GM23338 (cell line): ENCODE measurements at places on chromosomes 1 and 21. TPM values are rescaled to one million over a fixed set of nuclear protein-coding genes. Genes with fewer than 3 reads are reported as not detected.

PPM1J gene
- polyA plus RNA-seq = 17.9 and 19.0 TPM in 2 replicates

VSIG8 gene
- polyA plus RNA-seq = not detected in 2 replicates

AXDND1 gene
- 0.31 TPM in 1 of 2 replicates, not detected in the other for polyA plus RNA-seq

UTS2 gene
- not detected in 2 replicates for polyA plus RNA-seq

TNFRSF4 gene
- polyA plus RNA-seq = not detected in 2 replicates

VWA5B1 gene
- 0.16 TPM in 2 replicates for polyA plus RNA-seq

GRHL3 gene
- polyA plus RNA-seq = 0.78 and 1.4 TPM in 2 replicates

TRAF3IP3 gene
- 0.26 TPM in 1 of 2 replicates, not detected in the other for polyA plus RNA-seq

CA6 gene
- not detected in 2 replicates for polyA plus RNA-seq

CDA gene
- polyA plus RNA-seq = 13.6 and 16.4 TPM in 2 replicates

ZNF648 gene
- 0.23 and 0.24 TPM in 2 replicates for polyA plus RNA-seq

G0S2 gene
- polyA plus RNA-seq = 6.0 and 8.2 TPM in 2 replicates

GRCh38 chr1:44924835-44925464, 61.4 kb downstream of the EIF2B3 start:
- DNase-seq = peak; percentile 35

- DNase-seq = peak; percentile 2
These were observed 191.3 kb downstream of the CACNA1E start for GRCh38 chr1:181674617-181675016.

GRCh38 chr1:118204105-118204504, 19.1 kb upstream of the SPAG17 start:
- no peak for DNase-seq

- DNase-seq = no peak
These were observed 155.3 kb downstream of the DISC1 start for GRCh38 chr1:231781892-231782291.

GRCh38 chr1:54335011-54335754, 71.0 kb downstream of the SSBP3 start:
- no peak for DNase-seq

GRCh38 chr1:204206121-204206520, 7.7 kb downstream of the GOLT1A start:
- peak; percentile 24 for DNase-seq

DNA sequence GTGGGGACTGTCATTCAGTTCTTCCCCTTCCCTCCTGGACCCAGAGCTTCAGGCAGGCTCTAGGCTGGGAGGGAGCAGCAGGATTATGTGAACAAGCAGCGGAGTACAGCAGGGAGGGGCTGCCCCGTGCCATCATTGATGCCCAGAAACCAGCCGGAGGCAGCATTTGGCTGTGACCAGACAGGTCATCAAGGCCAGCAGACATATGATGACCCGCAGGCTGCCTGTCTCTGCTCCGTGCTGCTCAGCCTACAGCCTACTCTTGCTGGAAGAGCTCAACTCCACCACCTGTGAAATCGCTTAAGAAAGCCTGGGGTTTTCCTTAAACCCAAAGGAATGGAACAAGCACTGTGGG, 4.9 kb downstream of the KLHL21 start:
- no peak for DNase-seq

- DNase-seq = peak; percentile 85
These were observed 273.8 kb downstream of the KCNJ6 start for GRCh38 chr21:37642493-37642892.

DNA sequence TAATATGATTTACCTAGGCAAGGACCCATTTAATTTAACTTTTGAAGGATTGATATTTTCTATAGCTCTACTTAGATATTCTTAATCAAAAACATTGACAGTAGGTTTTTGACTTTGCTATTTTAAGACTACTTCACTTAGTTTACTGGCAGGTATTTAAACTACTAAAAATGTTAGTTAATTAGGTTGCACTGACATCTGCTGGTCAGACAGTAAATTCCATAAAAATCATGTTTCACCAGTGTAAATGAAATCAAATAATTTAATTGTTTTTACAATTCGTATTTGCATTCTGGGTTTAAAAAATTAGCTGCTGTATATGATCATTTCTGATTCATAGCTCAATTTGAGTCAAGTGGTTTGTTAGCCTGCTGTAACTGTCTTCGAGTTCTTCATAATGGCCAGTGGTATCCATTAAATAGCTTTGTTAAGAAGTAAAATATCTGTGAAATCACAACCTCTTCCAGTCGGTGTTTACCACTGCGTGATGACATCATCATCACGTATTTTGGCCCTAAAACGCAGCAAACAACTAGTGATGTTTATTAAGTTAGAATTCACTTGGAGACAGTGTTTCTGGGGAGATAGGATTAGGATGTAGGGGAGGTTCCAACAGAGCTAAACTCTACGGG, 26.2 kb downstream of the EXTL2 start:
- DNase-seq = peak; percentile 41

DNA sequence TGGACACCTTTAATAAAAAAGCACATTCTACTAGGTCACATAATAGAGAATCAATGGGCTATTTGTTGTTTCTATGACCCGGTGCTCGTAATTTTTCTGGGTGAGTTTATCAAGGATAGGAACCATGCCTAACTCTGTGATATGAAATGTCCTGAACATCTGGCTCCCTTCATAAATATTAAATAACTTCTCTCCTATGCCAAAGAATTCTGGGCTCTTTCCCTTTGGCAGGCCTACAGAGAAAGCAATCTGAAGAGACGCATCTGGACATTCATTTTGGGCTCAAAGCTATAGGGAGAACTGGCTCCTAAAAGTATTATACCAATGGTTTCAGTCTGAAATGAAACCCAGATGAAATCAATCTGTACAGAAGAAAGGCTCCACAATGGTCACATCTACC, 38.8 kb upstream of the ANGPTL7 start:
- no peak for DNase-seq

DNA sequence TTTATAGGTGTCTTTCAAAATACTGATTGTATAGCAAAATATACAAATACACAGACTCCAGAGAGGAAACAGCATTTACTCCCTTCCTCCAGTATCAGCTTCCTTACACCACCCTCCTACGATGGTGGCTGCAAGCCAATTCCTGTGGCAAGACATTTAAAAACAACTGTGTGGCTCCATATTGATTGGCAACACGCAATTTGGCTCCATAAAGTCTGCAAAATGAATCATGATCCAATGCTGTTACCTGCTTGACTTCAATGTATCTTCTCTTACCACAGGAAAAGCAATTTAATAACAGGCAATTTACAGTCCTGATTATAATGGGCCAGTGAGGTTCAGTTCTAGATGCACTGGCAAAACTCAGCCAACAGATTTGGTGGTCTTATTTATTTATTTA, 19.7 kb upstream of the ATP6V1G3 start:
- DNase-seq = no peak

DNA sequence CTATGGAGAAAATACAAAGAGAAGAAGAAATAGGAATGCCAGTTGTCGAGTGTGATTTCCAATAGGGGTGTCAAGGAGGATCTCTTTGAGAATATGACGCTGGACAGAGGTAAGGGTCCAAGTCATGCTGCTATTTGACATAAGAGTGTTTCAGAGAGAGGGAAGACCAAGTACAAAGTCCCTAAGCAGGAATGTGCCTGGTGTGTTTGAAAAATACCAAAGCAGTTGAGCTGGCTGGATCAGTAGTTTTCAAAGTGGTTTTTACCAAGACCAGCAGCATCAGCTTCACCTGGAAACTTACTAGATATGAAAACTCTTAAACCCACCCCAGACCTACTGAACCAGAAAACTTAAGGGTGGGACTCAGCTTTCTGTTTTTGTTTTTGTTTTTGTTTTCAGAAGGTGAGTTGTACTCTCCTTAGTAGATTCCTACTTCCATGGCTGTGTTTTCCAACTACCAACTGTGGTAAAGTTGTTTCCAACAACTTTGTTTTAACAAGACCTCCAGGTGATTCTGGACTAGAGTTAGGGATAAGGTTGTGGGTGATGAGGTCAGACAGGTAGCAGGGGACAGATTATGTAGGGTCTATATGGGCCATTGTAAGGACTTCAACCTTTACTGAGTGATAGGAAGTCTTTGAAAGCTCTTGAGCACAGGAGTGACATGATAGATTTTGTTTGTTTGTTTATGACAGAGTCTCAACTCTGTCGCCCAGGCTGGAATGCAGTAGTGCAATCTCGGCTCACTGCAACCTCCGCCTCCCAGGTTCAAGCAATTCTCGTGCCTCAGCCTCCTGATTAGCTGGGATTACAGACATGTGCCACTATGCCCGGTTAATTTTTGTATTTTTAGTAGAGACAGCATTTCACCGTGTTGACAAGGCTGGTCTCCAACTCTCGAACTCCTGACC, 7.3 kb upstream of the GJA9 start:
- no peak for DNase-seq

DNA sequence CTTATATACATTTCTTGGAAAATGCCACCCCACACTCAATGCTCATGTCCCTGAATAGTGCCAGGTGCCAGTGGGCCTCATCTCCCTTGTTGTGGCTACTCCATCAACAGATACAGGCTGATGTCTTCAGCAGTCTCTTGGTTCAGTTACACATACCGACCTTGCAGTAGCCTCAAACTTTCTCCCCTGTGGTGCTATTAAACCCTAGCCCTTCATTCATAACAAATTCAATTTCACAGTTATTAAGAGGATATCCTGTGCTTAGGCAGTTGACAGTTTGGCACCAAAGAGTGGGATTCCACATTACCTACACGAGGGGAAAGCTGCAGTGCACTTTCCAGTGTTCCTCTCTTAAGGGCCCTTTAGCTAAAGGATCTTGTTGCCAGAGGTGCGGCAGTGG, 35.9 kb upstream of the CAMK1G start:
- no peak for DNase-seq

DNA sequence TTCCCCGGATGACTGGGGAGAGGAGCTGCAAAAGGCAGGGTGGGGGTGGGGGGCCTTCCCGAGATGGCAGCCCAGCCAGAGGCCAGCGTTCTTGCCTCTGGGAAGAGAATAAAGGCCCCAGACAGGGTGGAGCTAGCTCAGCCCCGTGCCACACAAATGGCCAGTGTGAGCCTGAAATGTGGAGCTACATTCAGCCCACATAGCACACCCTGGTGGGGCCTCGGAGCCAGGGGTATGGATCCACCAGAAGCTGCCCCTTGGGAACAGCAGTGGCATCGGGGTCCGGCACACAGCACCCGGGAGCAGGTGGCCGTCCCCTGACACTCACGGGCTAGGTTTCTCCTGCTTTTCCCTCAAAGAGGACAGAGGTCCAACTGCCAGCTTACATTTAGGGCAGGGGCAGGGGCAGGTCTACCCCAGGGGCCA, 93.9 kb downstream of the PDE9A start:
- DNase-seq = no peak

- DNase-seq = no peak
These were observed 48.6 kb upstream of the PLA2G2C start for GRCh38 chr1:20234788-20235535.

DNA sequence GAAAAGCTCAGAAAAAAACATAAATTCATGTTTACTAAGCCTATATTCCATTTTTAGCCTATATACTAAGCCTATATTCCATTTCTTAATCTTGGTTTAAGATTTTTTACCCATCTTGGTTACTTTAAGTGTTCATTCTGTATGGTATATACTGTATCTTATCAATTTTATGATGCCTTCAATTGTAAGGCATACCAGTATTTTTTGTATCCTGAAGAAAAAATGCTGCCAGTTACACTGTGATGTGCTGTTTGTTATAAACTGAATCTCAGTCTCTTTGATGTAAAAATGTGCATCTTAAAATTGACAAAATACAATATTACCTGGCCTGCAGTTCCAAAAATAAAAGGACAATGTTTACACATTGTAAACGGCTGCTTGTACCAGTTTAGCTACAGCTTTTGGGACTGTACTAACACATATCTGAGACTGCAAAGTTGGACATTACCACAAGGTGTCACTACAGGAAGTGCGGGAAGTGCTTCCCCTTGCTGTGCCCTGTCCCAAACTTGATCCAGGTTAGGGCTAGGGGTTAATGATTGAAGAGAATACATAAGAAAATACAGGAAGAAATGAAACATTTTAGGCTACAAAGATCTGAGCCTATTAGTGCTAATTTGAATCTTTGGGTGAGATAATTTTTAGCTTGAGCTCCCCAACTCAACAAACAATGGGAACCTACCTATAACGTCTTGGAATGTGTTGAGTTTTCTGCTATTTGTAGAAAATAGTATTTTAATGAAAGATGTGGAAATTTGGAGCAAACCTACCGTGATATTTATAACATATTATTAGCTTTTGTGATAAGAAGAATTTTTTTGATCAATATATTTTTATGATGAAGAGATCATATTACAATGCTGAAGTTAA, 108.9 kb downstream of the LBR start:
- DNase-seq = peak; percentile 83

DNA sequence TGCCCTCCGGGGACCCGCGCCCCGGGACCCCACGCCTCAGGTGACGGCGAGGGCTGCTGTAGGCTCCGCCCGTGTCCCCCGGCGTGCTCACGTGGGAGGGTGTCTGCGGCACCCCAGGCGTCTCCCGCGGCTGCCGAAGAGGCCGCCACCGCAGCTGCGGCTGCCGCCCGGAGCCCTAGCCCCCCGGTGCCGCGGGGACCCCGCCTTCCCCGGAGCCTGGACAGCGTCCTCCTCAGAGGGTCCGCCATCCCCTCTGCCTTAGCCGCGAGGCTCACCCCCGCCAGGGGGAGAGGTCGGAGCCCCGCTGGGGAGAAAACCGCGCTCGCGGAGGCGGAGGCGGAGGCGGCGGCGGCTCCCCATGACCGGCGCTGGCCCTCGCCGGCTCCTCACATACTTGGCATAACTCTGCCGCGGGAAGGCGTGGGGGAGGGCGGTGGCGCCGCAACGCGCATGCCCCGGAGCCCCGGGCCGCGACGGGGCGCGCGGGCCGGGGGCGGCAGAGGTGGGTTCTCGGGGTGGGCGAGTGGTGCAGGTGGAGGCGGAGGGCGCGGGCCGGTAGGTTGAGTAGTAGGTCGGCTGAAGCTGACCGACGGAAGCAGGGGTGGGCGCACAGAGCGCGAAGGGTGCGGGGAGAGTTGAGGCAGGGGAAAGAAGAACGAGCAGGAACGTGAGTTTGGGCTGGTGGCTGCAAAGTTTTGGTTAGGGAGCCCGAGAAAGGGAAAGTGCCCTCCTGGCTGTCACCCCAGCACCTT, 700 bp upstream of the SYDE2 start:
- DNase-seq = peak; percentile 91

GRCh38 chr1:15325375-15326085, 78.5 kb downstream of the FHAD1 start:
- DNase-seq = peak; percentile 37

GRCh38 chr1:24929398-24930259, 447 bp downstream of the RUNX3 start:
- DNase-seq = peak; percentile 61

- DNase-seq = peak; percentile 76
These were observed 56.9 kb downstream of the SLC45A1 start for GRCh38 chr1:8374812-8375211.

DNA sequence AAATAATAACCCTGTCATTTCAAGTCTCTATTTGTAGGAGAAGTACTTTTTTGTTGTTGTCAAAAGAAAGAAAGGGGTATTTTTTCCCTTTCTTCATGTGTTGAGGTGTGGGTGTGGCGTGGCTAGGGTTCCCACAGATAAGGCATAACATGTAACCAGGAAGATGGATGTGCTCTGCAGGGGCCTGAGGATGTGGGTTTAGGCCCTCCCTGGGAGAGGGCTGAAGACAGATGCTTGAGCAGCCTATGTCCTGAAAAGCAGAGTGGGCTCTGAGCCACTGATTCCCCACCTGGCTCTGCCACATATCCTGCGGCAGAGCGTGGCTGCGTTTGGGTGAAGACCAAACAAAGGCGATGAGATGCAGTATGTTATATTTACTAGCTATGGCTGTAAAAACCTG, 13.9 kb upstream of the ADAR start:
- DNase-seq = no peak

- DNase-seq = no peak
These were observed 48.7 kb upstream of the KIRREL1 start for GRCh38 chr1:157944663-157945280.
